Progenitor cell of endocrine pancreas (in vitro differentiated cells): ENCODE measurements at places on chromosomes 7 and 10. TPM values are rescaled to one million over a fixed set of nuclear protein-coding genes. Genes with fewer than 3 reads are reported as not detected.
A peak's percentile ranks its signal among the peaks of the same experiment; 100 is the strongest.

GRCh38 chr10:116082762-116083161 is 190.2 kb downstream of the GFRA1 start:
- no peak overlapping the region for H3K4me3 ChIP-seq
- no peaks in the 10 kb centered on the region for H3K27me3 ChIP-seq
- H3K36me3 ChIP-seq = no peaks in the 10 kb centered on the region
- DNase-seq = no peak
- peak overlapping the region; percentile 59 for H3K27ac ChIP-seq
- H3K4me1 ChIP-seq = peaks cover 12% of the 10 kb centered on the region

GRCh38 chr10:11150231-11150731 is 132.6 kb downstream of the CELF2 start:
- no peaks in the 10 kb centered on the region for H3K36me3 ChIP-seq
- H3K27me3 ChIP-seq = peaks cover 12% of the 10 kb centered on the region
- no peak overlapping the region for H3K4me3 ChIP-seq
- DNase-seq = no peak

- peaks cover 32% of the 10 kb centered on the region for H3K36me3 ChIP-seq
- H3K4me1 ChIP-seq = peaks cover 18% of the 10 kb centered on the region
- H3K27ac ChIP-seq = peak overlapping the region; percentile 97
- no peak for DNase-seq
These were observed 240.0 kb upstream of the IMMP2L start for GRCh38 chr7:111802194-111802772.

DNA sequence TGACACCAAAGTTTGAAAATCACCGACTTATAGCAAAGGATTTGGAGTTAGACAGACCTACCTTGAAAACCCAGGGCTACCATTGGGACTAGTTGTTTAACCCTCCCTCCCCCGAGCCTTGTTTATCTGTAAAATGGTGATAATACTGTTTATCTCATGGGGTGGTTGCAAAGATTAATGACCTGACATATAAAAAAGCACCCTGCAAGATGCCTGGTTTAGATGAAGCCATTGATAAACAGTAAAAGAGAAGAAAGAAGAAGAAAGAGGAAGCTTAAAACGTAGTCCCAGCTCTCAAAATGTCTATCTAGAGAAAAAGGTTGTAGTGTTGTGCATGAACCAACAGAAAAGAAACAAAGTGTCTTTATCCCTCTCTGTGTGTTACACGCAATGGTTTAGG is 145.7 kb downstream of the FGFR2 start:
- peak overlapping the region; percentile 84 for H3K27ac ChIP-seq
- no peak overlapping the region for H3K4me3 ChIP-seq
- no peak for DNase-seq
- H3K27me3 ChIP-seq = no peaks in the 10 kb centered on the region
- no peaks in the 10 kb centered on the region for H3K36me3 ChIP-seq
- H3K4me1 ChIP-seq = peaks cover 60% of the 10 kb centered on the region

DNA sequence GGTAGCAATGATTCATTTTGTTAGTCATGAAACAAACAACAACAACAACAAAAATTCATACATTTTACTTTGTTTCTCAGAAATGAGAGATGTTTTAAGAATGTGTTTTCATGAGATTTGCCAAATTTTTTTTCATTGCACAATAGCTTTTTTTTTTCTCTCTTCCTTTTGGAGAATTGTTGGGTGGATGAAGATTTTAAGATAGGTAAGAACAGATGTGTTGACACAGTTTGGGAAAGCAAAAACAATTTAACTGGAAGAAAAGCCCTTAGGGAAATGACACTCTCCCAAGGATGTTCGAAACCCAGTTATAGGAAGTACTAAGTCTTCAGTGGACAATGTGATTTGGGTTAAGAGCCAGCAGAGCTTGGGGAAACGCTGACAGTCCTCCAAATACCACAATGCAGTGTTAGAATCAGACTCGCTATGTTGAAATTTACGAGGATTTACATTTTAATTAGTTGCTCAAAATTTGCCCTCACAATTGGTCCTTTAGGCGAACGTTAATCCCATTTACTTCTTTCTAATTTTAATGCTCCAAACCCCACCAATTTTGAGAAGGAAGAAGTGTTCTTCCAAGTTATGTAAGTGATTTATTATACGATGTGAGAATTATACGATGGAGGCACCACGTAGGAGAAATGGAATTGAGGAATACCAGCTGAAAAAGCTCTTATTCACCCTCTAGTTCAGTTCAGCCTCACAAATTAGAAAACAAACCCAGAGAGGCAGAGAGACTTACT is 61.2 kb downstream of the HHEX start:
- DNase-seq = no peak
- no peaks in the 10 kb centered on the region for H3K36me3 ChIP-seq
- H3K4me1 ChIP-seq = peaks cover 12% of the 10 kb centered on the region
- H3K27me3 ChIP-seq = peaks cover 21% of the 10 kb centered on the region
- H3K4me3 ChIP-seq = no peak overlapping the region
- H3K27ac ChIP-seq = no peak overlapping the region

- no peaks in the 10 kb centered on the region for H3K4me1 ChIP-seq
- no peaks in the 10 kb centered on the region for H3K36me3 ChIP-seq
- H3K27me3 ChIP-seq = no peaks in the 10 kb centered on the region
- H3K4me3 ChIP-seq = no peak overlapping the region
These were observed 722.6 kb downstream of the GATA3 start for GRCh38 chr10:8776926-8777622.

The PIP gene
- total RNA-seq = not detected in 2 replicates

The GPR146 gene
- 1.6 and 1.9 TPM in 2 replicates for total RNA-seq

The RELN gene
- 5.4 and 6.9 TPM in 2 replicates for total RNA-seq

The DBNL gene
- 68.0 and 68.3 TPM in 2 replicates for total RNA-seq
